ENCODE measurements at places on chromosomes 2 and 18.

DNA sequence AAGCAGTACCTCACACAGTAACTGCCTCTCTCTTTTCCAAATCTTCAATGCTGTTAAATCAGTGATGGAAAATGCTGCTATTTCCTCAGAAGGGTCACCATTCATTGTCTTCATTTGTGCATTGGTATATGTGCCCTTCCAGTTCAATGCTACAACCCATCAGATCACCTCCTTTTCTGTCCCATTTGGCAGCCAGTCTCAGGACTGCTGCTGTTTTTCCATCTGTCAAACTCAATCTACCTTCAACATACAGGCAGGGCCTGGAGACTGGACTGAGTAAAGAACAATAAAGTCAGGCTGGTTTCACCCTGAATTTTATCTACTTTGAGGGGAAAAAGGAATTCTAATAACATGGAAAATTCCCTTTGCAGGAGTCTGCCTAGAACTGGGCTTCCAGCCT is 17.9 kb downstream of the ZNF385B start:
- no peak for DNase-seq

DNA sequence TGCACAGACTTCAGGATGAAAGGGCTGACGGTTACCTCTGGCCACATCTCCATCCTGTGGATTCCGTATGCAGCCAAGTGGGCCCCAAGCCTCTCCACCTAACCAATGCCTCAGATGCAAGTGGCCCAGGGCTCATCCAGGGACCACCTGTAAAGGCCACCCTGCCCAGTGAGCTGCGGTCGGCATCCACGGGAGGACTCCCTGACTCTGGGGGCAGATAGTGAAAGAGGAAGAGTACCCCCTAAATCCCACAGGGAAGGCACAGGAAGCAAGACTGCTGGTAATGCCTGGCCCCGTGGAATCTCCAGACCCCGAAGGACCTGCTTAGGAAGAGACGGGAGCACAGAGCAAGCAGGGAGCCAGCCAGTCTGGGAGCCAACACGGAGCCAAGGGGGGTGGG is 11.2 kb upstream of the TPO start:
- no peak for DNase-seq

DNA sequence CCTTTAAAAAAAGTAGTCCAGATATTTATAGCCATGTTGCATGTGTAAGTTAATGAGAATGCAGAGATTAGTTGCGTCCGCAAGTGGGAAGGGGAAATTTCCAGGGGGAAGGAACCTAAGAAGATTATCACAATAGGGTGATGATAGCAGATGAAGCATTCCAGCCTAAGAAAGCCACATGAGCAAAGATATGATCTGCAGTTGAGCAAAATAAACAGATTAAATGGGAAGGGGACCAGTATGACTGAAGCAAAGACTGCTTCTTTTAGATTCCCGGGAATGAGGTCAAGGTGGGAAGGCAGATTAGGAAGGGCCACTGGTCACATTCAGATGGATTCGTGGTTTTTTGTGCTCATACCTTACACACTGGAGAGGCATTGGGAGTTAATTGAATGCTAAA is 154.6 kb upstream of the CDH2 start:
- no peak for DNase-seq

DNA sequence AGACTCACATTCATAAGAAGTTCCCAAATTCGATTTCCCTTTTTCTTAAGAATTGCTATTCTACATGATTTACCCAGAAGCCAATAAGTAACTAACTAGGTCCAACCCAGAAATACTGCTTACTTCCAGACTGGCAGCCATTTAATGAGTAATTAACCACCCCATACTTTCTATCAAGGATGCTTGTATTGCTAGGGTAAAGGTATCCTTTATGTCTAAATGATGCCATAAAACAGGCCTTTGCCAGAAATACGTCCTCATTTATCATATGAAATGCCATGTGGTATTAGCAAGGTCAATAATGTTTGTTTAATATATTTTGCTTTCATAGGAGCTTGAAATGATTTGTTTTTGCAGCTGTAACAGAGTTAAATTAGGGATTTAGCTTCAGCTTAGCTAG is 56.1 kb downstream of the PLEKHM3 start:
- no peak for DNase-seq

DNA sequence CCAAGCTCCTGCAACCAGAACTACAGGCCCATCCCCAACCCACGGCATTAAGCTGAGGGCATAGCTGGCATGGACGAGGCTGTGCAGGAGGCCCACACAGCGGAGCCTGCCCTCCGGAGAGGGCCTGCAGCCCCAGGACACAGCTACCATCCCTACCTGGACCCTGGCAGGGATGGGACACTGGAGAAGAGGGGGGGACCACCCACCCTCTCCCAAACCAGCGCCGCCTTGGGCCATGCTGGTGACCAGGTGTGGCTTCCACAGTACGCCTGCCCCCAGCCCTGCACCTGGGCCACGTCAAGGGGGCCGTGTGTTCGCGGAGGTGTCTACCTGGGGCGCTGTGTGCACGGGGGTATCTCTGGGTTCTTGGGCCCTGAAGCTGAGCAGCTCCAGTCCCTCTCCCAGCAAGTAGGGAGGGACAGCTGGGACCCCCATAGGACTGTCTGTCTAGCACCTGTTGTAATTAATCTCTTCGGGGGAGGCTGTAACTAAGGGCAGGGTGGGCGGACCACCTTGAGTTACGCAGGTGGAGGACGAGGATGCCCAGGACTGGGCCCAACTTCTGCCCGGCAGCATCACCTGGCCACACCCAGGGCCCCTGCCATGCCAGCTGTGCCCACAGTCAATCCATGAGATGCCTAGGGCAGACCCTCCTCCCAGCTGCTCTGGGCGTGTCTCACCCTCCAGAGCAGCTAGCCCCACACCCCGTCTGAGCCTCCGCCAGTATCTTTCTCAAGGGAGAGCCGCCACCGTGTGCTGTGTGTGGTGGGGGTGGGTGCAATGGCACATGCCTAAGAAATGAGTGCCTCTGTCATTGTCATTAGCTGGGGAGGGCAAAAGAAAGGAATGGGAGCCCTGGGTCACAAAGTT is 18.3 kb downstream of the HS6ST1 start:
- DNase-seq, result no peak

DNA sequence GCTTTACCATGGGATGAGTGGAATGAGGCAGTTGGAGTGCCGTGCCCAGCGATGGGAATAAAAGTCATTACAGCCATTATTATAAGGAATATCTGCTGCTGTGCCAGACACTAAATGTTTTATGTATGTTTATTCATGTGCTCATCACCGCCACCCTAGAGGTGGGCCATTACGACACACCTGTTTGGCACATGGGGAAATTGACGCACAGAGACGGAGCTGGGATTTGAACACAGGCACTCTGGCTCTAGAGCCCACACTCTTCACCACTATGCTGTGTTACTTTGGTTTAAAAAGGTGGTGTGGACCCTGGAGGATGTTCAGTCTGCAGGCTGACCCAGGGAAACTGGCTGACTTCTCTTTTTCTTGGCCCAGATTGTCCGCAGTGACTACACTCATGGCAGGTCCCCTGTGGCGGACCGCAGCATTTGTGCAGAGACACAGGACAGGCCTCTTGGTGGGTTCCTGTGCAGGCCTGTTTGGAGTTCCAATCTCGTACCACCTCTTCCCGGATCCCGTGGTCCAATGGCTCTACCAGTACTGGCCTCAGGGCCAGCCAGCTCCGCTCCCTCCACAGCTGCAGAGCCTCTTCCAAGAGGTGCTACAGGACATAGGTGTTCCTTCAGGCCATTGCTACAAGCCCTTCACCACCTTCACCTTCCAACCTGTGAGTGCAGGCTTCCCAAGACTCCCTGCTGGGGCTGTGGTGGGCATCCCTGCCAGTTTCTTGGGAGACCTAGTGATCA is 1.6 kb downstream of the TMEM177 start:
- no peak for DNase-seq

- DNase-seq, result no peak
Observed at GRCh38 chr2:144052083-144052482, 467.8 kb downstream of the ZEB2 start.

- DNase-seq, result no peak
Observed at GRCh38 chr2:96423828-96424227, 81.3 kb downstream of the NEURL3 start.

DNA sequence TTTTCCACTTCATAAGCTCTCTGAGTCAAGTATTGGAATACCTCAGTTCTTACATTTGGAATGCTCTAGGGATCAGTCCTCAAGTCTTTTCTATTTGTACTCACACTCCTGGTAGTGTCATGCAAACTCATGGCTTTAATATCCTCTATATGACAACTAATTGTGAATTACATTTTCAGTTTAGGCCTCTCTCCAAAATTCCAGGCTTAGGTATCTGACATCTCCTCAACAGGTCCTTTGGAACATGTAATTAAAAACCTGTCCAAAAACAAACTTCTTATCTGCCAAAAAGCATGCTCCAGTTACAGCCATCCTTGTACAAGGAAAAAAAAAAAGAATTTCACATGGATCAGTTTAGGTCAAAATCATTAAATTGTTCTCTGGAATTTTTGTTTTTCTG is 1336.2 kb upstream of the NRXN1 start:
- no peak for DNase-seq

DNA sequence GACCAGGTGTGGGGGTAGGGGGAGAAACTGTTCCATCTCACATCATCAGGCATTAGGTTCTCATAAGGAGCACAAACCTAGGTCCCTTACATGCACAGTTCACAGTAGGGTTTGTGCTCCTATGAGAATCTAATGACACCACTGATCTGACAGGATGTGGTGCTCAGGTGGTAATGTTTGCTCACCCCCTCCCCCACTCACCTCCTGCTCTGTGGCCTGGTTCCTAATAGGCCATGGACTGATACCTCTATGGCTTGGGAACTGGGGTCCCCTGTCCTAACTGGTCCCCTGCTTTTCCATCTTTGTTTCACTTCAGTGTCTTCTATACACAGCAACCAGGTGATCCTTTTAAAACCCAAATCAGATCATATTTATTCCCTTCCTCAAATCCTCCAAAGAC is 267.8 kb downstream of the TNS1 start:
- no peak for DNase-seq

All from occipital lobe (tissue), 3 donors.